IPS DF 6.9 (cell line): ENCODE measurements at places on chromosomes 11 and 22.

DNA sequence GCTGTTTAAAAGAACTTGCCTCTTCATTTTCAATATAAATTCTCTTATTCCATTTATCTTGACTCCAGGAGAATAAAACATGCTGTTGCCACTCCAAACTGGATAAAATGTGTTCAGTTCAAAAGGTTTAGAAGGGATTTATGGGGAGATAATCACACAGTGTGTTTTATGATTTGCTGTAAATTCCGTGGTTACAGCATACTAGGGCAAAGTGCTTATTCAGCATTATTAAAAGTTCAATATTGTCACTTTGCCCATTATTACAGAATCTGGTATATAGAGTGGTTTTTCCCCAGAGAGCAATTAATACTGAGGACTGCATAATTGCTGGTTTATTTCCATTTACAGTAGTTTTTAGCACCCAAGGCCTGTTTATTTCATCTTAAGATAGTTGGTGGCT, 780.9 kb upstream of the RAG2 start:
- no peak for DNase-seq

GRCh38 chr22:24170188-24170587, 11.1 kb upstream of the SUSD2 start:
- no peak for DNase-seq

DNA sequence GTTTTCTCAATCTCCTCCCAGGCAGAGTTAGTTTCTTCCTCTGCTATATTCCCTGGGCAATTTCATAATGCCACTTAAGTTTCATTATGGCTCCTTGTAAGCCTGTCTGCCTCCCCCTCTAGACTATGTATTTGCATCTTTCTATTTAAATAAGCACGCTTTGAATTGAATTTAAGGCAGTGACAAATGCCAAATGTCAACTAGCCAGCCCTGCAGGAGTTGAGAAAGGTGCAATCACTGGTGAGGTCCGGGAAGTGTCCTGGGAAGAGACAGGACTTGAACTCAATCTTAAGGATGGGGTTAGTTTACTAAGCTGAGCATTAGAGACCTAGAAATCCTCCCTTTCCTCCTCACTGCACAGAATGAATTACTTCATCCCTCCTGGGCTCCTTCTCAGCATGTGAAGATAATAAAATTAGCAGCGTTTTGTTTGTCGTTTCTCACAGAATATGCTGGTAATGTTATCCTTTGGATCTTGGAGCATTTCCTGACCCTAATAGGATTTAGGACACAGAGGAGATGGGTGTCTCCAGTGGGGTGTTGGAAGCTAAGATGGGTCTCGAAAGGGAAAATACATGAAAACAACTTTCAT, 1.6 kb downstream of the TCP11L1 start:
- DNase-seq = no peak

DNA sequence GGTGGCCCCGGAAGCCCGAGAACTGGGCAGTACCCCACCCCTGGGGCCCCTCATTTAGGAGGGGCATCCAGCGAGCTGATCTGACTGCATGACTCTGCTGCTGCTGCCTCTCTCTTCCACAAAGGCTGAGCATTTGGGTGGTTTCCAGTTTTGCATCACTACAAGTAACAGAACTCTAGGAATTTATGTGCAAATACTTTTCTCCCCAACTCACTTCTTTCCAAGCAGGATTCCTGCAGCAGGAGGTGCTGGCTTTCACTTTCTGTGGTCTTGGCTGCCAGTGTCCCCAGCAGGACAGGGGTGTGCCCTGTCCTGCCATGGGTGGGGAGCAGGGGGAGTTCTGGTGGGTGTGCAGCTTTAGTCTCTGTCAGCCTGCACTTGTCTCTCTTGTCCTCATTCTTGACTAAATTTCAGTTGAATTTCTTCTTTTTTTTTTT, 21.2 kb downstream of the UPB1 start:
- no peak for DNase-seq

DNA sequence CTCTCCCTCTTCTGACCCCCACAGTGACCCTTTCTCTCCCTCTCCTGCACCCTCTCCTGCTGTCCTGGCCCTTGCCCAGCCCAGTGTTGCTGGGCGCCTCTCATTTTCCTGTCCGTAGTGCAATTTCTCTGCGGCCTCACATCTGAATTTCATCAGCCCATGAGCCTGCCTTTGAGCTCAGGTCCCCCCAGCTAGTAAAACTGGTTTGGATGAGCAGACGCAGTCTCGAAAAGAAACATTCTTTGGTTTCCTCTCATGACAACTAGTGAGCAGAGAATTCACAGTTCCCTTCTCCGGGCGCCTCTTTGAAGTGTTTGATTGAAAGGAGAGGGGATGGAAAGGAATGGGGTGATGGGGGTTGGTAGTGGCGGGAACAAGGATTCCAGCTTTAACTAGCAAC, 126.0 kb upstream of the CADM1 start:
- no peak for DNase-seq

GRCh38 chr22:27331526-27332281, 469.9 kb downstream of the MN1 start:
- no peak for DNase-seq

GRCh38 chr11:93528252-93528651, 14.9 kb downstream of the SMCO4 start:
- DNase-seq = no peak

GRCh38 chr11:121421149-121421901, 30.8 kb upstream of the SORL1 start:
- DNase-seq = no peak

GRCh38 chr11:69578167-69578566, 62.8 kb upstream of the CCND1 start:
- DNase-seq = no peak

- peak; percentile 47 for DNase-seq
Observed at GRCh38 chr11:60130496-60130895, 42.0 kb downstream of the MS4A2 start.

GRCh38 chr11:120532082-120532831, 20.7 kb downstream of the GRIK4 start:
- no peak for DNase-seq

- DNase-seq = no peak
Observed at GRCh38 chr22:41201141-41201540, 4.0 kb upstream of the L3MBTL2 start.

- no peak for DNase-seq
Observed at GRCh38 chr11:68583041-68583446, 101.3 kb upstream of the GAL start.

DNA sequence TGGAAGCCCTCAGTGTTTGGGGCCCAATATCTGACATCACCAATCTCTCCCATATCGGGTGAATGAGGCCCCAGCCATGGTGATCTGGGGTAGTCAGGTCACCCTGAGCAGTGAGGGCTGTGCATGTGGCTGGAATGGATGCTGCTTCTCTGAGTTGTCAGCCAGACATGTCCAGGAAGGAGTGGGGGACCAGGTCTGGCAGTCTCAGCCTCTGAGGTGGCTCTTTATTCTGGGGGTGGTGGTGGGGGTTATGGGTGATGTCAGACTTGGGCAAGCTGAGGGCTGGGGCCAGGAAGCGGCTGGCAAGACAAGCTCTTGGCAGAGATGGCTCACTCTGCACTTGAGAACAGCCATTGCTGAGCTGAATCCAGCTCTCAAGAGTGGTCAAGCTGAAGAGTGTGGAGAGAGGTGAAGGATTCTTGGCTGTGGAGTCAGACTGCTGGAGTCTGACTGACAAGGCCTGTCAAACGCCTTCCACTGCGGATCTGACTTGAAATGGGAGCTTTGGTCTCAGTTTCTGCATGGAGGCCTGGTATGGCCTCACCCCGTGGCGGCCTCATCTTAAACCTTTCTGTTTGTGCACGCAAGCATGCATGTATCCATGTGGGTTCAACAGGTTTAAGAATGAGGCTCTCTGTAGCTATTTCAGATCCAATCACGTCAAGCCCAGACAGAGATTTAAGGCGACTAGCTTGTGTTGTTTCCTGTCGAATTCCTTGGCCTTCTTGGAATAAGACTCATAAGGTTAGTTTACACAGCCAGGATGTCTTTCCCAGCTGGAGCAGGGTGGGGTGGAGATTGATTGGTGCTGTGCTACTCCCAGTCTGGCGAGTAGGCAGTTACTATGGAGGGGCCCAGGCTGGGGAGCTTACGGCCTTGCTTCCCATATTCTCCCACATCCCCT, 83.9 kb upstream of the TIMP3 start:
- no peak for DNase-seq

- no peak for DNase-seq
Observed at GRCh38 chr11:64444838-64445441, 86.0 kb downstream of the RPS6KA4 start.

DNA sequence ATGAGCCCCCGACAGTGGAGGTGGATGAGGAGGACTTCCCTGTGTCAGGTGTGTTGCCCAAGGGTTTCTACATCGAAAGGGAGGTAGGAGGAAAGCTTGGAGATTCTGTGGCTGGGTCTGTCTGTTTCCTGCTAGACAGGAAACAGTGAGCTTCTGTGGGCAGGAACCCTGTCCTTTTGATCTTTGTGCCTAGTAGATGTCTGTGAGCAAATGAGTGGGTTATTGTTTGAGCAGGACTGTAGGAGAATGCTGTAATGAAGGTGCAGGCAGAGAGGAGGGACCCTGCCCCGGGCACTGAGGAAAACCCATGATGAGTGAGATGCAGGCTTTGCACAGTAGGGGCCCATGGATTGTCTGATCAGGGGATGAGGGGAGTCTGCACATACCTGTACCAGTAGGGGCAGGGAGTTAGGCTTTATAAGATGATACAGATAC, 14.0 kb downstream of the USP35 start:
- no peak for DNase-seq

DNA sequence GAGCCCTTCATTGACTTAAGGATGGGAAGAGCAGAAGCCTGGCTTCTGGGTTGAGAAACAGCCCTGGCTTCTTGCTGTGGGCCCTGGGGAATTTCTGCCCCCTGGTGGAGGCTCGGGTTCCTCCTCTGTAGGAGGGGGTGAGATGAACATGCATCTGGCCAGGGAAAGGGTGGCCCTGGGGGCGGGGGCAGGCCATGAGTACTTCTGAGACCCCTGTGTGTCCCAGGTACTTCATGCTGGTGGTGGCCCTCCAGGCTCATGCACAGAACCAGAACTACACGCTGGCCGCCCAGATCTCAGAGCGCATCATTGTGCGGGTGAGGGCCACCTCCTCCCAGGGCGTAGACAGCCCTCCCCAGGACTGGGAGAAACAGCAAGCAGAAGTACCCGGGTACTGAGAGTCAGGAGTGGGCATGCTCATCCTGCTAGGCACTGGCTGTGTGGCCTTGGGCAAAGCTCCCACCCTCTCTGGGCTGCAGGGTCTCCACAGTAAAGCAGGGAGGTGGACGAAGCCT, 15.8 kb downstream of the TMEM258 start:
- no peak for DNase-seq

DNA sequence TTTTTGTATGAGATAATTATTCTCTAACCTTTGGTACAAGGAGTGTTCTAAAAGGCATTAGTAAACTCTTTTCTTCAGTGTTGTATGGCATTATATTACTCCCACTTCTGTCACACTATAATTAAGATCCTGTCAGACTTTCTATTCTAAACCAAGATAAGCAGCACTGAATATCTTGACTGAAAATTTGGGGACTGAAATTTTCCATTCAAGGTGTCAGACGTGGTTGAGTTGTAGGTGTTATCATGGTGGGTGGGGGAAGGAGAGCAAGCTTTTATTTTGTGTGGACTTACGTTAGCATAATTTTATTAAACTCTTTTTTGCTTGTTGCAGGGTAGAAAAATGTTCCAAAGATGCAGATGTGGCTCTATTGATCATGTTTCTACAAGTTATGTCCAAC, 22.9 kb downstream of the MUC15 start:
- no peak for DNase-seq

DNA sequence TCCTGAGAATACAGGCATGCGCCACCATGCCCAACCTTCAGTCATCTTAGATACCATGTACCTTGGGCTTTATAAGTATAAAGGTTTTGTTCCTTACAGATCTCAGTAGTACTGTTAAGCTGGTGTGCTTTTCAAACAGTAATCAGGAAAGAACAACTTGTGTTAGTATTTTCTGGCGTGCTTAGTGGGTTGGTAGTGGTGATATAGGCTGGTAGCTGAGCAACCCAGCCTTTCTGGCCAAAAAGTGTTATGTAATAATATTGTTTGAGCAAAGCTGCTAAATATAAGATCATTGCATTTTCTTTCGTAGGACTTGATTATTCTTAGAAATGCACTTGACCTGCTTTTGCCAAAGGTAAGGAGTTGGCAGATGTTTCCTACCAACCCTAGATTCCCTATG, 6.5 kb downstream of the ADSL start:
- DNase-seq = no peak

GRCh38 chr11:16738947-16739815, 734 bp downstream of the C11orf58 start:
- no peak for DNase-seq

DNA sequence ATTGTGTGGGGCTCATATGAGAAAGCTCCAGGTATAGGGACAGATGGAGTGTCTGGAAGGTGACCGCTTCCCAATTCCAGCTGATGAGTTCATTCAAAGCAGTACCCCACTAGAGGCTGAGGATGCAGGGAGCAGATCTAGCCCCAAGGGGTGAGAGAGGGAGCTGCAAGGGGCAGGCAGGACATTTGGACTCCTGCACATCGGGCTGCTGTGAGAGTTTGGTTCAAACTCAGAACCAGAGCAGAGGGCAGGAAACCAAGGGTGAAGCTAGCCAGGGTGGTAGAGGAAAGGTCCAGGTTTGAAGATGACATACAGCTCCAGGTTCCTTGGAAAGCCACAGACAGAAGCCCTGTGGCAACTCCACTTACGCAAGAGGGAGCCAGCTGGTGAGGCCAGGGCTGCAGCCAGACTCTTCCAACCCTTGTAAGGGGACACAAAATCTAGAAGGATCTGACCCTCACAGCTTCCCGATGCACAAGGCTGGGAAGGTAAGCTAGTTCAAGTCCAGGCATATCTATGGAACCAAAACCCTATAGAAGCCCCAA, 1.9 kb downstream of the CSNK2A3 start:
- no peak for DNase-seq

DNA sequence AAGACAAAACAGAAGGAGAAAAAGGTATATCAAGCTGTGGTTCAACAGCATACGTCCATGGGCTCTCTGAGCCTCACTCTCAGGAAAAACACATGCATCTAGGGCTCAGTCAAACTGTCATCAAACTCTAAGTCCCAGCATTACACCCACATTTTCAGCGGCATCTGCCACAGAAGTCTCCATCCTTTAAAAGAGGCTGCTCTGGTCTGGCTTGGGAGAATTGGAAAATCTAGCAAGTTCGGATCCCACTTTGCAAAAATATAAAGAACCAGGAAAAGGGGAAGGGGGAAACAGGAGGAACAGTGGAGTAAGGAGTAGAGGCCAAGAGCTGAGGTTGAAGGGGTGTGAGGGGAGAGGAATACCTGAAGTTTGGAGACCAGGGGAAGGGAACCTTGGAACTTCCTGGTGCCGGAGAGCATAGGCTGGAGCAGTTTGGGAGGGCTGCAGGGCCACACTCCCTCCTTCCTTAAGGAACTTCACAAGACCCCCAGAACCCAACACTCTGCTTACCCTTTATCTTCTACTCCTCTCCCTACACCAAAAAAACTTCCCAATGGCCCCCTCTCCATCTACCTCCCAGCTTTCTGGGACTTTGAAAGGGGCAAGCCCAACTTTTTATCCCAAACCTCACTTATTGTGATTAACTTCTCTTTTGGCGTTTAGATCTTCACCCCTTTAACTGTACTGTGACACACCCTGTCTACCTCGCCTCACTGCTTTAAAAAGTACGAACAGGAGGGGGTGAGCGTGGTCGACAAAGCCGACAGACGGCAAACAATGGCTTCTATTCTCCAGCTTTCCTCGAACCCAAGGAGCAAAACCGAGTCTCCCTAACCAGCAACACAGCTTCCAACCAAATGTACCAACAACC, 4.0 kb downstream of the PAX6 start:
- no peak for DNase-seq

- no peak for DNase-seq
Observed at GRCh38 chr11:46122945-46123715, 1.9 kb upstream of the PHF21A start.

GRCh38 chr22:24455751-24456426, 28.5 kb downstream of the ADORA2A start:
- no peak for DNase-seq

- DNase-seq = no peak
Observed at GRCh38 chr11:116842909-116843308, 5.5 kb upstream of the APOA1 start.
